Kidney capillary endothelial cell (primary cell): ENCODE measurements at places on chromosomes 7 and 10.

- no peak for DNase-seq
Observed at GRCh38 chr10:100723770-100724530, 21.4 kb upstream of the PAX2 start.

- DNase-seq: no peak
Observed at GRCh38 chr10:132400041-132400546, 3.1 kb downstream of the PWWP2B start.

DNA sequence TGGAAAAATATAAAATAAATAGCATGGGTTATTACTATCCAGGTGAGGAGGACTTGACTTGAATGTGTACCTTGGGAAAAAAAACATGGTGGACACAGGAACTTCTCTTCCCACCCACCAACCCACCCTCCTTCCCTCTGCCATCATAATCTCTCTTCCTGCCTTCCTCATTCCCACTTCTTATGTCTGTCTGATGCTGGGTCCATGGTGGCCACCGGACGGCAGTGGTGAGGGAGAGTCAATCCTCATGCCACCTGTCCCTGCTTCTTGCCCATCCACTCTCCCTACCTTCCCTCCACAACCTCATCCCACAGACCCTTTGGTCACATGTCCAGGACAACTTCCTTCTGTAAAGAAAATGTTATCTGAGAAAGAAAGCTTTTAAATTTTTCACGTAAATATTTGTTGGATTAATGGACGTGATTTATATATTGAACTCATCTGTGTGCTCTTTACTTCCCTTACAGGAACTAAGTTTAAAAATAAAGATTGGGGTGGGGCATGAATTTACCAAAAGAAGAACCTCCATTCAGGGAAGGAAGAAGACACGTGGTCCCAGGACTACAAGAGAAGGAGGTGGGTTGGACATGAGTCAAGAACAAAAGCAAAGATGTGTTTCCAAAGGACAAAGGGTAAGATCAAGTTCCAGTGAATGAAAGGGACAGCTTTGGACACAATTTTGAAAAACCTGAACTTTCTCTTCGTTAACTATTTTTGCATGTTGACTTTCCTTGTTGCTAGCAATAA, 104.5 kb downstream of the PIP4K2A start:
- DNase-seq: no peak

DNA sequence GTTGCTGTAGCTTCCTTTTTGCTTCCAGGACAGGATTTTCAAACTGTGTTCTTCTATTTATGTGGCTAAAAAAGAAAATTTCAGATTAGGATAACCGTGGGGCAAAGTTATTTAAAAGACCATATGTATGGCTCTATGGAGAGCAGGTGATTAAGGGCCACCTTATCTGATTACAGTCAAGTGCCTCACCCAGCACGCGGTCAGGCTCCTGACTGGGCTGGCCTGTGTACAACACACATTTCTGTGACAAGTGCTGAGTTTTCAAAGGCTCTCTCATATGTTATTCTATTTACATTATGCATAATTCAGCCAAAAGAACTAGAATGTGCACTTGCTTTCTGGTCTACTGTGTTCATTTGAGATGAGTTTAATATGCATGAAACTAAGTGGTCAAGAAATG, 547.4 kb downstream of the PHTF2 start:
- no peak for DNase-seq

DNA sequence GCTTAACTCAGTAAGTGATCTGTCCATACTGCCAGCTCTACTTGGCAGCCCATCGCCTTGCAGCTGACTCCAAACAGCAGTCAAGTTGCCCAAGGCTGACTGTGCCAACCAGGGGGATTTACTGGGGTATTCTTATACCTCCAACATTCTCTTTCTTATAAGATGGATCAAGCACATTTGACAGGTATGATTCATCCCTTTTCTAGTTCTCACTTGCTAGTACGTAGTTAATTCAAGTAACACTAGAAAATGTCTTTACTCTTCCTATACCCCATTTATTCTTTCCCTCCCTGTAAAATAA, 77.0 kb downstream of the SLC25A13 start:
- DNase-seq: no peak

GRCh38 chr10:100883312-100883821, 29.4 kb upstream of the SLF2 start:
- no peak for DNase-seq

DNA sequence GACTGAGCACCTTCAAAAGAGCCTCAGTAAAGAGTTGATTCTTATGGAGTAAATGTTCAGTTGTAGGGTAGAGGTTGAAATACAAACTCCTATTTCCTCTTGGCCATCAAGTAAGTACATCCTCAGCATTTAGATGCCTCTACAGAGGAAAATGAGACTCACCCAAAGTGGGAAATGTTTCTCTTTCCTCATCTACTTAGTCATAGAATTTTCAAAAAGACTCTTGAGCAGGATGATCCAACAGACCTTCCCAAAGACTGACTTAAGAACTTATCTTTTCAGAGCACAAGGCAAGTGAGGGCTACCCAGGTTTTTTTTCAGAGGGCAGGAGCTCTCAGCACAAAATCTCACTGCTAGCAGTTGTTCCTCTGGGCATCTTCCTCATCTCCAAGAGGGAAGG, 449.1 kb downstream of the KCNMA1 start:
- DNase-seq: no peak

DNA sequence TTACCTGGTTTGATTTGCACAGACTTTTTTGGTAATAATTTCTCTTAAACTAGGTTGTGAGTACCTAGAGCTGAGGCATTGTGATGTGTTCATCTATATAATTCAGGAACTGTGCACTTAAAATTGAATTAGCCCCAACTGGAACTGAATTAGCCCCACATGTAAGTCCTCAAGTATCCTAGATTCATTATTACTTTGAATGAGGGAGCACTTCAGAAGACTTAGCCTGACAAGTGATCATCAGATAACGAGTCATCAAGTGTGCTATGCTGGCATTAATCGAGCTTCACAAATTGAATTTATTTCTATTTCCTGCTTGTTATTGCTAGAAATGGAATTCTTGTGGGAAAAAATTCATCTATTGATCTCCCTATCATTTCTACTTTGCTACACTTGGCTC, 323.4 kb upstream of the SEMA3D start:
- DNase-seq: no peak
